Activated B cell treated with CpG ODN at 0.5 μM for 24 hours (primary cell): ENCODE measurements at places on chromosomes 6 and 20. TPM values are rescaled to one million over a fixed set of nuclear protein-coding genes. Genes with fewer than 3 reads are reported as not detected.

GRCh38 chr20:9141070-9141469 lies 72.2 kb downstream of the PLCB4 start:
- H3K4me1 ChIP-seq = no peaks in the 10 kb centered on the region
- H3K27ac ChIP-seq = no peak overlapping the region
- no peaks in the 10 kb centered on the region for H3K36me3 ChIP-seq
- H3K4me3 ChIP-seq = no peak overlapping the region
- DNase-seq = no peak
- no peaks in the 10 kb centered on the region for H3K27me3 ChIP-seq

GRCh38 chr6:155245831-155246230 lies 18.0 kb upstream of the CLDN20 start:
- H3K4me1 ChIP-seq = peaks cover 3% of the 10 kb centered on the region
- no peaks in the 10 kb centered on the region for H3K27me3 ChIP-seq
- no peak for DNase-seq
- peaks cover 23% of the 10 kb centered on the region for H3K36me3 ChIP-seq
- H3K27ac ChIP-seq = no peak overlapping the region
- H3K4me3 ChIP-seq = no peak overlapping the region

DNA sequence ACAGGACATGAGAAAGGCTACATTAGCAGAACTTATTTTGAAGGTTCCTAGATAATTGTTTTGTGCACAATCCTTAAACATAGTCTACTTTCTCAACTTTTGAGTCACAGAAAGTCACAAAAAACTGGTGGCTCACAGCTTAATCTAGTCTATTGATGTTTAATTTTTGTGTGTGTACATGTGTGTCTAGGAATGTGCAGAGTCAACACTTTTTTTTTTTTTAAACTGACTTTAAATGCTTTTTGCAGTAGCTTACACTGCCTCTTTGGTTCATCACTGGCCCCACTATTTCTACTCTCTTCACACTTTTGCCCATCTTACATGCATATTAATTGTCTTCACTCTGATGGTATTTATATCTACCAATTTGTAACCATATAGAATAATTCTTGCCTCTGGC lies 566.9 kb downstream of the BCKDHB start:
- DNase-seq = no peak
- no peak overlapping the region for H3K4me3 ChIP-seq
- no peak overlapping the region for H3K27ac ChIP-seq
- H3K36me3 ChIP-seq = no peaks in the 10 kb centered on the region

- H3K27ac ChIP-seq = no peak overlapping the region
- no peak for DNase-seq
- no peaks in the 10 kb centered on the region for H3K36me3 ChIP-seq
- H3K27me3 ChIP-seq = no peaks in the 10 kb centered on the region
Observed at GRCh38 chr6:36698871-36699271, 1.2 kb downstream of the RAB44 start.

DNA sequence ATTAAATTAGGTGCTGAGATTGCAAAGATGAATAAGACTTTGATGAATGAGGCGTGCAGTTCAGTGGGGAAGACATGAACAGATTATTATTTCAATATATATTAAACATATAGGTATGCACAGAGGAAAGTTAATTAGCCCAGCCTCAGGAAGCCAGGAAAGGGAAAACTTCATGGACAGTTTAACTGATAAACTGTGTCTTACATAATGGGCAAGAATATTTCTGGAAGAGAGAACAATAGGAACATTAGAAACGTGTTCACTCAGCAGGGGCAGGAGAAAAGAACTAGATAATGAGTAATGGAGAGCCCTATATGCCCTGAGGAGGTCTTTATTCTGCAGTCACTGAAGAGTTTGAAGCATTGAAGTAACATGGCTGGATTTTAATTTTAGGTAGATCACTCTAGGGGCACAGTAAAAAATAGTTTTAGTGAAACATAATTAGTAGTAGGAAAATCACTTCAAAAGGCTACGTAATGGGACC lies 23.6 kb downstream of the CEP57L1 start:
- H3K36me3 ChIP-seq = no peaks in the 10 kb centered on the region
- H3K27ac ChIP-seq = no peak overlapping the region
- H3K27me3 ChIP-seq = no peaks in the 10 kb centered on the region
- no peak for DNase-seq
- peaks cover 45% of the 10 kb centered on the region for H3K4me1 ChIP-seq

- H3K4me3 ChIP-seq = no peak overlapping the region
- no peak overlapping the region for H3K27ac ChIP-seq
- DNase-seq = no peak
Observed at GRCh38 chr6:170456334-170456733, 96.8 kb downstream of the PSMB1 start.

- no peak overlapping the region for H3K4me3 ChIP-seq
- no peak overlapping the region for H3K27ac ChIP-seq
- no peaks in the 10 kb centered on the region for H3K27me3 ChIP-seq
- H3K4me1 ChIP-seq = no peaks in the 10 kb centered on the region
Observed at GRCh38 chr6:168217880-168218537, 101.6 kb downstream of the DACT2 start.

GRCh38 chr6:14953836-14954235 lies 292.0 kb upstream of the JARID2 start:
- H3K4me1 ChIP-seq = peaks cover 16% of the 10 kb centered on the region
- no peaks in the 10 kb centered on the region for H3K27me3 ChIP-seq
- no peak overlapping the region for H3K4me3 ChIP-seq
- H3K36me3 ChIP-seq = no peaks in the 10 kb centered on the region

DNA sequence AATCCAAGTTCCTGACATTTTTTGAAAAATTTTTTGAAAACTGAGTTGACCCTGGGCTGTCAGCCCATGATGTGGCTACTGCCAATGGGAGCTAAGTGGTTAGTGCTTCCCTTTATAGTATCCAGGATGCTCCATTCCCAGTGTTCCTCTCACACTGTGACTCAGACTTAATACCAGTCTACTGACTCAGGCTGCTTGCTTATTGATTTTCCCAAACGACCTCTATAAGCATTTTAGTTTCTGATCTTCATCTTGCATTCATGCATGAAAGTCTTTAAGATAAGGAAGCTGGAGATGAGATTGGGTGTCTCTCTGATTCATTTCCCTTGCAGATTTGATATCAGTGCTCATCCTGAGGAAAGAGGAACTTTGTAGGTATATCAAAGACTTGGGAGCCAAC lies 560.0 kb downstream of the TBC1D32 start:
- no peaks in the 10 kb centered on the region for H3K4me1 ChIP-seq
- H3K27me3 ChIP-seq = no peaks in the 10 kb centered on the region
- no peak overlapping the region for H3K27ac ChIP-seq
- no peak overlapping the region for H3K4me3 ChIP-seq
- H3K36me3 ChIP-seq = no peaks in the 10 kb centered on the region

- H3K27ac ChIP-seq = no peak overlapping the region
- H3K4me3 ChIP-seq = no peak overlapping the region
- H3K4me1 ChIP-seq = peaks cover 27% of the 10 kb centered on the region
- no peak for DNase-seq
- H3K36me3 ChIP-seq = no peaks in the 10 kb centered on the region
- H3K27me3 ChIP-seq = peaks cover 15% of the 10 kb centered on the region
Observed at GRCh38 chr20:50003253-50003656, 20.5 kb downstream of the SNAI1 start.

DNA sequence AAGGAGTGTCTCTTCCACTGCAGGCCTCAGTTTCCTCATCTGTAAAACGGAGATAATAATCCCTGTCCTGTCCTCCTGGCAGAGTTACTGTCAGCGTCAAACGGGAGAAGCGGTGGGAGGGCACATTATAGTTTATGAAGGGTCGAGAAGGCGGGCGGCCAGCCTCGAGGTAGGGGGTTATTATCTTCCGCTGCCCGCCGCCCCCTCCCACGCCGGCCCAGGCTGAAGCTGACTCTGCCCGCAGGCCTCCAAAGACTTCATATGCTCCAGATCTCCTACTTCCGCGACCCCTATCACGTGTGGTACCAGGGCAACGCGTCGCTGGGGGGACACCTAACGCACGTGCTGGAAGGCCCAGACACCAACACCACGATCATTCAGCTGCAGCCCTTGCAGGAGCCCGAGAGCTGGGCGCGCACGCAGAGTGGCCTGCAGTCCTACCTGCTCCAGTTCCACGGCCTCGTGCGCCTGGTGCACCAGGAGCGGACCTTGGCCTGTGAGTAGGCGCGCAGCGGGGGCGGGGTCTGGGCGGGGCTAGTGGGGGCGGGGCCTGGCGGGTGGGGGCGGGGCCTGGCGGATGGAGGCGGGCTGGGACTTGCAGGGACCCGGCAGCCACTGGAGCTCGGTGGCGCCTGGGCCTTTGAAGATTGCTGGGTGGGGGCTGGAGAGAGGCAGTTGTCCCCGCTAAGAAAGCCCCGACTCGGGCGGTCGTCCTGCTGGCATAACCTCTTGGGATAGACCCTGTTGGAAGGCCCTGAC lies 2.8 kb downstream of the PROCR start:
- H3K27ac ChIP-seq = no peak overlapping the region
- no peaks in the 10 kb centered on the region for H3K36me3 ChIP-seq
- no peaks in the 10 kb centered on the region for H3K27me3 ChIP-seq
- no peak overlapping the region for H3K4me3 ChIP-seq
- peaks cover 12% of the 10 kb centered on the region for H3K4me1 ChIP-seq

DNA sequence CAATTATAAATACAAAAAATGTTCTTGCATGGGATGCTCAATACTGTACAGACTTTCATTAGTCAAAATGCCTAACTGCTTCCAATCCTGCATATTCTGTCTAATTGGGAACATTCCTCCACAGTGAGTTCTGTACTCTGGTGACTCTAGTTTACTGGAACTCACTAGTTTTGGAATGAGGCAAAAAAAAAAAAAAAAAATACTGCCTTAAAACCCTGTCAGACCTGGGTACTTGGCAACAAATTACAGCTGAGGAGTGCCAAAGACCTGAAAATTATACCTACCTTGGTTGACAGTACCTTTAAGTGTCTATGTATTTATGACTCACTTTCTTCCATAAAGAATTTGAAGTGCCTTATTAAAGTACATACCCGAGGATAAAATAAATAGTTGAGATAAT lies 276.7 kb downstream of the FARS2 start:
- no peaks in the 10 kb centered on the region for H3K4me1 ChIP-seq
- no peak overlapping the region for H3K27ac ChIP-seq
- no peak overlapping the region for H3K4me3 ChIP-seq
- DNase-seq = no peak

DNA sequence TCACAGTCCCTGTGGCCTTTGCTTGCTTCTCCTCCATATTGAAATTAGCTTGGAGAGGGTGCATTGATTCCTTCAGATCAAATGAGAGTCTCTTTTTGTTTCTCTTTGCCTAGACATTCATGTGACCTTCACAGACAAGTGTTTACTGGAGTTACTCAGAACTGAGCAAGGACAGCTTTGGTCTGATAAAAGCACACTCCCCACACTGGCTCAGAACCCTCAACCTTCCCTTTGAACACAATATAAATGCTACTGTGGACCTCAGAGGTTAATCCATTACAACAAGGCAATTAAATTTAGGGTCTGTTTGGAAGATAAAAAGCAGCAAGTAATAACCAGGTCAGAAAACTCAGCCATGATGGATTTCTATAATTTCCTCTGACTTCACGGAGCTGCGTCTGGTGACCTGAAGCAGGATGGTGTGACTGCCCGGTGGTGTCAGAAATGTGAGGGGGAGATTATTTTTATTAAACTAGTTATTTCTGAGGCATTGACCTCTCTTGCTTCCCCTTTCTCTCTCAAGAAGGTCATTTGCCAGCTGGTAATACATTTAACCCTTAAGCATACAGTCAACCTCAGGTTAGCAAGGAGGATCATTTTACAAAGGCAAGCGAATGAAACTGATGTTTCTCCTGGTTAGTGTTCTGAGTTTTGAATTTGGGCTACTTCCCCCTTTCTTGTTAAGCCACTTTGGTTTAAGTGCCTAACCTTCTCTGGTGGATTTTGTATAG lies 208.2 kb downstream of the CLIC5 start:
- no peak overlapping the region for H3K27ac ChIP-seq
- no peaks in the 10 kb centered on the region for H3K27me3 ChIP-seq
- no peak overlapping the region for H3K4me3 ChIP-seq

GRCh38 chr20:17339000-17339399 lies 112.2 kb downstream of the PCSK2 start:
- no peaks in the 10 kb centered on the region for H3K36me3 ChIP-seq
- no peaks in the 10 kb centered on the region for H3K27me3 ChIP-seq
- H3K4me3 ChIP-seq = no peak overlapping the region
- H3K4me1 ChIP-seq = no peaks in the 10 kb centered on the region

GRCh38 chr6:25277857-25278256 lies 1.3 kb upstream of the CARMIL1 start:
- peaks cover 34% of the 10 kb centered on the region for H3K4me1 ChIP-seq
- H3K27ac ChIP-seq = no peak overlapping the region
- no peaks in the 10 kb centered on the region for H3K36me3 ChIP-seq
- H3K27me3 ChIP-seq = peaks cover 5% of the 10 kb centered on the region

GRCh38 chr6:32462609-32463008 lies 22.9 kb downstream of the HLA-DRA start:
- no peak for DNase-seq
- H3K4me3 ChIP-seq = peak overlapping the region; percentile 69
- H3K27me3 ChIP-seq = no peaks in the 10 kb centered on the region
- H3K4me1 ChIP-seq = peaks cover 22% of the 10 kb centered on the region
- peak overlapping the region; percentile 76 for H3K27ac ChIP-seq
- H3K36me3 ChIP-seq = peaks cover 9% of the 10 kb centered on the region

DNA sequence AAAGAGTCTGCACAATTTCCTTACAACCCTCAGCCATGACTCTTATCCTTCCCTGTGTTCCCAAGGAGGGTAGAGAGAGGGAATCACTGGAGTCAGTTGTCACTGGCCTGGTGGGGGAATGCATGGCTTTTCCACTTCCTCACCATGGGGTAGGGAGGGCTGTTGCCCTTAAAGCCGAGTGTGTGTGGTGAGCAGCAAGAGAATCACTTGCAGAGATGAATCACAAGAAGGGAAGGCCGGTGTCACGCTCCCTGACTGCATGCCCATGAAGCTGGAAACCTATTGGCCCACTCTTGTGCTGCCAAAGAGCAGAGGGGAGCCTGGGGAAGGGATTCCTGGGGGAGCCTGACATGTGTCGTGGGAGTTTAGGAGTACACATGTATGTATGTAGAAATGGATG lies 18.1 kb upstream of the BMP6 start:
- peaks cover 16% of the 10 kb centered on the region for H3K27me3 ChIP-seq
- no peak overlapping the region for H3K4me3 ChIP-seq
- no peaks in the 10 kb centered on the region for H3K4me1 ChIP-seq
- no peaks in the 10 kb centered on the region for H3K36me3 ChIP-seq
- no peak for DNase-seq

GRCh38 chr20:62366370-62367135 lies 559 bp downstream of the LAMA5 start:
- no peaks in the 10 kb centered on the region for H3K36me3 ChIP-seq
- peaks cover 14% of the 10 kb centered on the region for H3K4me1 ChIP-seq
- H3K4me3 ChIP-seq = peak overlapping the region; percentile 46
- H3K27ac ChIP-seq = no peak overlapping the region

GRCh38 chr20:20808016-20808415 lies 95.6 kb upstream of the RALGAPA2 start:
- H3K27me3 ChIP-seq = peaks cover 19% of the 10 kb centered on the region
- no peaks in the 10 kb centered on the region for H3K4me1 ChIP-seq
- H3K27ac ChIP-seq = no peak overlapping the region
- H3K4me3 ChIP-seq = no peak overlapping the region
- no peaks in the 10 kb centered on the region for H3K36me3 ChIP-seq

Gene SIM1
- not detected in 2 replicates for total RNA-seq

Gene PDRG1
- 16.4 and 18.7 TPM in 2 replicates for total RNA-seq

Gene SCRT2
- not detected in 2 replicates for total RNA-seq

Gene SLC9A8
- total RNA-seq = 49.2 and 65.7 TPM in 2 replicates

Gene WFDC2
- 0.71 TPM in 1 of 2 replicates, not detected in the other for total RNA-seq

Gene FLRT3
- not detected in 2 replicates for total RNA-seq

Gene TXLNB
- 1.9 and 2.4 TPM in 2 replicates for total RNA-seq

Gene GSTA2
- not detected in 2 replicates for total RNA-seq

Gene SENP6
- total RNA-seq = 116 and 134 TPM in 2 replicates

Gene MBOAT1
- total RNA-seq = 3.5 and 3.7 TPM in 2 replicates

Gene SSTR4
- not detected in 2 replicates for total RNA-seq

Gene LZTS3
- total RNA-seq = 0.64 and 0.84 TPM in 2 replicates

Gene CNKSR3
- total RNA-seq = 0.20 TPM in 1 of 2 replicates, not detected in the other

Gene RIPOR2
- total RNA-seq = 260 and 302 TPM in 2 replicates

Gene SH3BGRL2
- not detected in 2 replicates for total RNA-seq

Gene HSPA1L
- 1.2 and 2.1 TPM in 2 replicates for total RNA-seq

Gene TMEM14B
- total RNA-seq = 60.3 and 63.4 TPM in 2 replicates
